HAP-1 (cell line): ENCODE measurements at places on chromosomes 16 and 17.

DNA sequence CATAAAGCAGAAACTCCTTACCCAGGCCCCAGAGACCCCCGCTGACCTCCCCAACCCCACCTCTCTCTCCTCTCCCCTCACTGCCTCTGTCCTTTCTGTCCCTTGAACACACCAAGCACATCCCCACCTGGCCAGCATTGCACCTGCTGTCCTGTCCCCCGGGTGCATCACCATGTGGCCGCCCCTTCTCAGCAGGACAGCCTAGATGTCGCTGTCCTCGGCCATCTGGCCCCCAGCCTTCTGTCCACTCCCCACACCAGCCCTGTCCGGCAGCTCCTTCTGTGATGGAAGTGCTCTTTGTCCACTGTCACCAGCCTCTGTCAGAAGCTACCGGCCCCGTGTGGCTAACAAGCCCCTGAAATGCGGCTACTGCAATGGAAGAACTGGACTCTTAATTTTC, 12.3 kb upstream of the MPRIP start:
- no peak for DNase-seq

- DNase-seq: no peak
Measured at GRCh38 chr17:10888858-10889257, 51.0 kb upstream of the PIRT start.

DNA sequence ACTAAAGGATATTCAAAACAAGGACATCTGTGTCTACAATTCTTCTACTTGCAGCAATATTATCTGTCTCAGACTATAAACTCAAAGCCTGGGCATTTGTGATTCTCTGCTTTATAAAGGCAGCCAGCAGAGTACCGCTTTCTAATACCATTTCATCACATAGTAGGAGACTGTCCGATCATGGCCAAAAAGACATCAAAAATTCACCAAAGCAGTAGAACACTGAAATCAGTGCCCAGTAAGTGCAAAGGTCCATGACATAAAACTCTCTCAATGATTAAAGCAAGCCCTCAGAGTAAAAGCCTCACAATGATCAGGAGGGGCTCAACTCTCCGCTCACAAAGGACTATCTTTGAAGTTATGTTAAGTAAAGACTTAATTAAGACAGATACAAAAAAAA, 23.0 kb downstream of the ERN1 start:
- DNase-seq: no peak

DNA sequence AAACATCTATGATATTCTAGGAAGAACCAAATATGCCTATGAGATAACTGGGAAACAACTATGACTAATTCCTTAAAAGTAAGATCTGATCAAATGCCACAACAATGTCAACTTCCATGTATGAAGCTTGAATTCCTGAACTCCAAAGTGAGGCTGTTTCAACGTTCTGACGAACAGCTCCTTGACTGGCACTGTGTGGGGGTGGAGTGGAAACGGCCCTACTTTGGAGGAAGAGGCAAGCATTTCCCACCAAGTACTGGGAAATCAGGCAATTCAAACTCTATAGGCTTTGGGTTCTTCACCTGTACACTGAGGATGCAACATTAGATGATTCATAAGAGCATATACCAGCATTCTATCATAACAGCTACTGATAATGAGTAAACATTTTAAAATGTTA, 187.2 kb downstream of the CDK5R1 start:
- no peak for DNase-seq

GRCh38 chr16:85612801-85613603, at the start of gene GSE1:
Gene GSE1 (plus strand): TSS chr16:85613322. CDS start chr16:85613392, 70 bp downstream.
- DNase-seq: peak; percentile 95

DNA sequence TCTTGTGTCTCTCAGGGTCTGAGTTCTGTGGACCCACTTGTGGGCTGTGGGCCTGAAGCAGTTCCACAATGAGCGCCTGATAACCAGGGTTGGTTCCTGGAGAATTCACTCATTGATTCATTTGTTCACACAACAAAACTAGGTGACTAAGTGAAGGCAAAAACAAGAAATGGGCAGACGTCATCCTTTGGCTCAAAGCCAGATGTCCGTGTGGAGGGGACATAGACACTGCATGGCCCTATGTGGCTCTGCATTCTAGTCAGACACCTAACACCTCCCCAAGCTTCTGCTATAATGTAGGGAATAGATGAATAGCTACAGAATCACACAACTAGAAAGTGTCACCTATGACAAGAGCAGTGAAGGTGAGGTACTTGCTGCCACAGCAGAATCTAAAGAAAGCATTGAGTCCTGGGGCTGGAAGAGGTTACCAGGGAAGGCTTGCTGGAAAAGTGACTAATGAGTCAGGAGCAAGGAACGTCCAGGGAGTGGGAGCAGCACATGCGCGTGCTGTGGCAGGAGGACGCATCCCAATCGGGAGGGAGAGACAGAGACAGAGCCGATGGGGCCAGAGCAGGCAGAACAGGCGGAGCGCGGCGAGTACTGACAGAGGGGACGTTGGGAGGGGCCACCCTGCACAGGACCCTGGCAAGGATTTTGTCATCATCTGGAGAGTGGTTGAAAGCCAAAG, 58.9 kb downstream of the CES1 start:
- DNase-seq: no peak

GRCh38 chr17:14641117-14641516, 340.2 kb downstream of the HS3ST3B1 start:
- DNase-seq: no peak

GRCh38 chr17:80328634-80329380, 68.2 kb downstream of the RNF213 start:
- DNase-seq: no peak

- no peak for DNase-seq
Measured at GRCh38 chr16:85863384-85863774, 35.6 kb upstream of the IRF8 start.

DNA sequence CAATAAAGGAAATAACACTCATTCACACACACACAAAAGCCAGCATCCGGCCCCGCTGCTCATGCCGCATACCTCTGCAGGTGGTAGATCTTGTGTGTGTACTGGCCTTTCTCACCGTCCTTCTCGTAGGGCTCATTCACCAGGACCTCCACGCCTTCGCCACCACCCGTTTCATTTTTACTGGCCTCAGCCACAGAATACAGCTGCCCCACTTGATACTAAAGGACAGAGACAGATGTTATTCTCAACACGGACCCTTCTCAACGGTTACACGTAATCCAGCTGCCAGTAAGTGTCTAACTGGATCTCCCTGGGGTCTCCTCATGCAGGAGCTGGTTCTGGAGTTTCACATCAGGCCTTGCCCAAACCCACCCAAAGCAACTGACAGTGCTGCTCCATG, 9.7 kb downstream of the PITPNA start:
- DNase-seq: no peak

DNA sequence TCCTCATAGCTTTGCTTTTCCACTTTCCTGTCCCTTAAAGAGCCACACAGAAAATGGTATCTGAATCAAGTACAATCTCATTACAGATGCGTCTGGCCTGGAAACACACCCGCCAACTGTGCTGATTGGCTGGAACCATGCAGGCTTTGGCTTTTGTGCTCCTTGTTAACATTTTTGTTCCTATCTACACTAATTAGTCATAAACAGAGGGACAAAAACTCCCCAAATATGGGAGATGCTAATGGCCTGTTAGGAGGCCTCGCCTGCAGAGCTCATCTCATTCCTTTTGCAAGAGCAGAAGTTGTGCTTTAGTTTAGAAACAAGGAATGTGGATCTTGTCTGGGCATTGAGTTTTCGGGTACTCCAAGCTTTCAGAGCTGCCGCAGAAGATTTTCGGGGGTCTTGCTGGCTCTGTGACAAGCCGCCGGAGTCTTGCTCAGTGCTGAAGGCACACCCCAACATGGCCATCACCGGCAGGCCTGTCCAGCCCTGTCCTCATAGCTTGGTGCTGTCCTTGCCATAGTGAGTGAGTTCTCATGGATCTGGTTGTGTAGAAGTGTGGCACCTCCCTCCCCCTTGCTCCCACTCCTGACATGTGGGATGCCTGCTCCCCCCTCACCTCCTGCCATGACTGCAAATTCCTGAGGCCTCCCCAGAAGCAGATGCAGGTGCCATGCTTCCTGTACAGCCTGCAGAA, 69.8 kb downstream of the METRNL start:
- no peak for DNase-seq

- DNase-seq: no peak
Measured at GRCh38 chr17:39104657-39105056, 46.8 kb downstream of the PLXDC1 start.

DNA sequence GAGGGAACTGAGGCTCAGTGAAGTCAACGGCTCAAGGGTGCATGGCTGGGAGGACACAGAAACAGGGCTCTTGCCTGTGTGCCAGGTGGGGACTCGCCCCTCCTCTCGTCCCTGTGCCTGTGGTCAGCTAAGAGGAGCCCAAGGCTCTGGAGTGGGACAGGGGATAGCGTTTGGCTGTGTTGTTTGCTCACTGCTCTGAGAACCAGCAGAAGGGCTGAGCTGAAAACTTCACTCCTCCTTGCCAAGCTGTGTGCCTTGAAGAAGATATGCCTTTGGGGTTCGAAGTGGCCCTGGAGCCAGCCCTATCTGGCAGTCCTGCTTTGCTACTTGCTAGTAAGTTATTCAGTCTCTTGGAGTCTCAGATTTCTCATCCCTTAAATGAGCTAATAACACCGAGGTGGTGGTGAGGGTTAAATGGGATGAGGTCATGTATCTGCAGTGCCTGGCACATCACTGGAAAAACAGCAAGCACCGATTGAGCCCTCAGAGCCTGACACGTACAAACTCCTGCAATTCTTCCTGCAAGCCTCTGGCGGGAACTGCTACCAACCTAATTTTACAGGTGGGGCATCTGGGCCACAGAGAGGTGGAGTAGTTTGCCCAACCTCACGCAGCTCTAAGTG, 17.7 kb downstream of the FOXL1 start:
- DNase-seq: no peak

DNA sequence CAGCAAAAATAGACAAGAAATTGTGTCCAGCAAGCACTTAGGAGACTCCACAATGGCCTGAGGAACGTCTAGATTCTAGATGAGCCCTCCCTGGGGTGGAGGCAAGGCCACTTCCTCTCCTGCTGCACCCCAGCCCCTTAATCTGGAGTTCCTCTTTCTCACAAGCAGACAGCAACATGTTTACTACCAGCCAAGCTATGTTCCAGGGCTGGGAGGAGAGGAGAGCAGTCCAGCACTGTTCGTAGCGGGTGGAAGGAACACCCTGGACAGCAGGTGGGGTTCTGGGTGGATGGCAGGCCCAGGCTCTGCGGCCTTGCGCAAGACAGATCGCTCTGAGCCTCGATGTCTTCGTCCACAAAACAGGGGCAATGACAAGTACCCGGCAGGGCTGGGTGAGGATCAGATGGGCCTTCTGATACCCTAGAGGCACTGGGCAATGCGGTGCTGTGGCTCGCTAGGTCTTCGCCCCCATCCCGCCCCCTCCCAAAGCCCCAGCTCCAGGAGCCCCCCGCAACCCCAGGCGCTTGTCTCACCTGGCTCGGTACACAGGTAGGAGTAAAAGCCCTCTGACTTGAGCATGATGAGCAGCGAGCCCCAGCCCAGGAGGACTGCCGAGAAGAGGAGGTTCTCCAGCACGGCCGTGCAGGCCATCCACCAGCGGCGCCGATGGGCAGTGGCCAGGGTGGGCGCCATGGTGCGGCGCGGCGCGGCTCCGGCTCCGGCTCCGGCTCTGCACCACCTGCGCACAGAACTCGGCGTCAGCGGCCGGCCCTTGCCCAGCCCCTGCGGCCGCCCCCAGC, 1.3 kb downstream of the SLC43A2 start:
- no peak for DNase-seq

DNA sequence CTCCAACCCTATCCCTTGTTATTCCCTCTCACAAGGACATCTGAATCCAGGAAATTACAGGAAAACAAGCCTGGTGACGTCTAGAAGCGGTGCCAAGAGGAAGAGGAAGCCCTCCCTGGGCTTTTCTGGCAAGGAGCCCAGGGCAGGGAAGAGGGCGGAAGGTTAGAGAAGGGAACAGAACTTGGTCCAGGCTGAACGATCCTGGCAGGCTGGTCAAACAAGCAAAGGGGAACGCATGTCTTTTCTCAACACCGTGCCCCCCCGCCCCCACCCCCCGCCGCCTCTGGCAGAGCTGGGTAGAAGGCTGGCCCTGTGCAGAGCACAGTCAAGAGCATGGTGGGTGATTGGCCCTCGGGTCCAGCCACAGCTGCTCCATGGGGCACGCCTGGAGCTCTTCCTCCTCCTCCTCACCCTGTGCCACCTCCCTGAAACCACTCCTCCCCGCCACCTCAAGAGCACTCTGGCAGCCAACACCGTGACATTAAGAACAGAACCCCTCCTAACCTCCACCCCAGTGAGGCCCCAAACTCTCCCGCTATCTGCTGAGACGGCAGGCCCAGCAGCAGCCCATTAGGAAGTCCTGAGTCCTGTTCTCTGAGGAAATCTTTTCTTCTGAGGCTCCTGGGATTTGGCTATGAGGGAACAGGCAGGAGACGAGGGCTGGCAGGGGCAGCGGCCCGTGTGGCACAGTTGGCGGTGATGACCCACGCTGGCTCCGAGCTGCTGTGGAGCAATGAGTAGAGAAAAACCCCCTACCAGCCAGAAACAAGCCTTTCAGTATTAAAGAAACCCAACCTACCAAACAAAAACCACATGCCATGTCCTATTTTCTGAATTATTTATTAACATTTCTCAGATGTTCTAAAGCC, 7.3 kb downstream of the C16orf86 start:
- no peak for DNase-seq

DNA sequence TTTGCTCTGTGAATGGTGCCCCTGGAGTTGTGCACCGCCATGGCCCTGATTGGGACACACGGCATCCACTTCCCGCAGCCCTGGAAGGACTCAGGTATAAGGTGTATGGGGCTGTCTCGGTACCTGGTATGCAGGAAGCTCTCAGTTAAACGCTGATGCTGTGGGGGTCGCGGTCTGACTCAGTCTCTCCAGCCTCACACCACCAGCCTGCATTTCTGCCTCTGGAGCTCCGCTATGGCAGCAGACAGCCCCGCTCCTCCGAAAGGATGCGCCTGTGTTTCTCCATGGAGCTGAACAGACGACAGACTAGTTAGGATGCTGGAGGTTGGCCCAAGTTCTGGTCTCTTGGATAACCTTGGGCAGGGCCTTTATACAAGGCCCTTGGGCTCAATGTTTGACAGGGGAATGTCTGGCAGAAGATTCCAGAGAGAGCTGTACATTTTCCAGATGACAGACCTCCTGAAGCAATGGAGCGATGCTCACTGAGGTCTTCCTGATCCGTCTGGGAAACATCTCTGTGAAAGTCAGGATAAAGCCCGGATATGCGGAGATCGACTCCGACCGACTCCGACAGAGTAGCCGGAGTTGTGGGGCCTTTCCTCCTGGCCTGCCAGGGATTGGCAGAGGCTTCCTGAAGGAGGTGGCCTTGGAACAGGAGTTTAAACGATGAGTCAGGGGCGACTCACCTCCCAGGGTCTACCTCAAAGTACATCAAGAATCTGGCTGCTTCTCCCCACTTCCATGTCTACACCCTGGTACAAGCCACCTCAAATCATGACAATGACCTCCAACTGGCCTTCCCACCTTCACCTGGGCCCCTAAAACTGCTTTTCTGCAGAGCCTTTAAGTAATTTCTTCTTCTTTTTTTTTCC, 21.9 kb upstream of the BCAR1 start:
- DNase-seq: no peak

DNA sequence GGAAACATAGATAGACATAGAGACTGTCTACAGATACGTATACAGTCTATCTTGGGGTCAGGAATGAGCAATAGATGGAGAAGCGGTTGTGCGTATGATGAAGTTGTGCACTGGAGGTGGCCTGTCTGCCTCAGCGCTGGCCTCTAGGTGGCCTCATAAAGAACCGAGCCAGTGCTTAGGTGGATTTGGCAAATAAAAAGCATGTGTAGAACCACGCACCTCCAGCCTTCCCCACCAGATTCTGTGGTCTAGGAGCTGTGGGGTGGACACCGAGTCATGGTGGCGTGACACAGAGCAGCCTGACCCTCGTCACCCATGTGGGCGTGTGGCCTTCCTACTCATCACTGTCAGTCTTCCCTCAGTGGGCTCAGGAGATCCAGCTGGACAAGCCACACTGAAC, 34.0 kb downstream of the PGS1 start:
- no peak for DNase-seq

- no peak for DNase-seq
Measured at GRCh38 chr17:35080536-35080935, 17.0 kb upstream of the RFFL start.
